Caco-2 (cell line): ENCODE measurements at places on chromosomes 2 and 18. TPM values are rescaled to one million over a fixed set of nuclear protein-coding genes. Genes with fewer than 3 reads are reported as not detected.

Gene ITGB1BP1
- 82.4 and 107 TPM in 2 replicates for total RNA-seq

DNA sequence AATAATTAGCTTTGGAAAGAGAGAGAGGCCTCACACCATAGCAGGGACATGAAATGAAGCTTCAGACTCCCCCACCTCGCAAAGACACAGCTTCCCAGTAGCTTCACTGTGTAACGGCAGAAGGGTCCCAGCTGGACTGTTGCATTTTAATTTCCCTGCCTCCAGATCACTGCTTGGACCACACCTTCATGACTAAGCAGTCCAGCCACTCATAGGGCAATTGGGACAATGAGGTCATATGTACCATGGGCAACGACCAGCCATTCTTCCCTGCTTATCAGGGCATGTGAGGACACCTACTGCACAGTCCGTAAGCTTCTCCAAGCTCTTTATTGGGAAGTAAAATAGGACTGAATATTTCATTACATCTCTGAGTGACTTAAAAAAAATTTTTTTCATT lies 183.0 kb downstream of the MREG start:
- DNase-seq = peak; percentile 79

- no peak for DNase-seq
Measured at GRCh38 chr2:212428681-212429478, 109.7 kb downstream of the ERBB4 start.

DNA sequence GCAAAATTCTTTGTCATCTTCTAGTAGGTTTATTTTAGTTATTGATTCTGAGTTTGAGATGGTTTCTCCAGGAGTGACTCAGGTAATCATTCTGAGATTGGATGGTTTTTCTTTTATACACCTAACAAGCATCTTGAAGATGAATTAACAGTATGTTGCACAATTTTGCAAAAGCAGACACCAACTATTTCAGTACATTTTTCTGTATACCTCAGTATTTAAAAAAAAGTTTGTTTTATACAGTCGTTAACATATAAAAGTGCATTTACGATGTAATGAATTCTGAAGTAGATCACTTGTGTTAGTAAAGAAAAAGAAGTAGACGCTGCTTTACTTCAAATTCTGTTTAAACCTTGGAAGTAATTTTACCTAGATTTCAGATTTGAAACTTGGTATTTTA lies 3.0 kb downstream of the VAPA start:
- no peak for DNase-seq

DNA sequence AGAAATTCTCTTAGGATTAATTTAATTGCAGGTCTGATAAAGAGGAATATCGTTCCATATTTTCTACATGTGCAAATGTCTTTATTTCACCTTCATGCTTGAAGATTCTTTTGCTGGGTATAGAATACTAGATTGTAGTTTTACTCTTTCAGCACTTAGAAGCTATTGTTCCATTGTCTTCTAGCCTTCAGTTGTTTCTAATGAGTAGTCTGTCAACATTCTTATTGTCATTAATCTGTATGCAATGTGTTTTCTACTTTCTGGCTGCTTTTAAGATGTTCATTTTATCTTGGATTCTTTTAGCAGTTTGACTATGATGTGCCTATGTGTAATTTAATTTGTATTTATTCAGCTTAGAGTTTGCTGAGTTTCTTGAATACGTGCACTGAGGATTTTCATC lies 64.3 kb upstream of the ZNF385B start:
- no peak for DNase-seq

Gene KCNS3
- total RNA-seq = 0.14 and 0.20 TPM in 2 replicates

Gene TUBA4B
- not detected in 2 replicates for total RNA-seq

- no peak for DNase-seq
Measured at GRCh38 chr2:11305958-11306357, 38.5 kb downstream of the ROCK2 start.

GRCh38 chr2:235011607-235011928 lies 59.8 kb downstream of the SH3BP4 start:
- no peak for DNase-seq

DNA sequence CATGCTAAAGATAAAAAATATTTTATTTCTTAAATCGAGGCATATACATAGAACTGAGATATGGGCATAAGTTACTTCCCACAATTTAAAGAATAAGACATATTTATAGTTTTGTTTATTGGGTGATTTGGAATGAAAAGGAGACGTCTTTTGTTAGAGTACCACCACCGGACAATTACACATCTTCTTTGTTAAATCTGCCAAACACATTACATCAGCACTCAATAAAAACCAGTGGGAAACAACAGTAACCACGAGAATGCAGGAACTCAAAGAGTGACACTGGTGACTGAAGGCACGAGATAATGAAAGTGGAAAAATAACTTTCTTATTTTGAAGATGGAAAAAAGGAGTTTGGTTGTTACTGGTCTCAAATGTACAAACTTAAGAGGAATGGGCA lies 92.6 kb upstream of the TFCP2L1 start:
- no peak for DNase-seq

Gene PHOSPHO2
- 5.0 and 5.5 TPM in 2 replicates for total RNA-seq

Gene KCNG2
- total RNA-seq = not detected in 2 replicates

DNA sequence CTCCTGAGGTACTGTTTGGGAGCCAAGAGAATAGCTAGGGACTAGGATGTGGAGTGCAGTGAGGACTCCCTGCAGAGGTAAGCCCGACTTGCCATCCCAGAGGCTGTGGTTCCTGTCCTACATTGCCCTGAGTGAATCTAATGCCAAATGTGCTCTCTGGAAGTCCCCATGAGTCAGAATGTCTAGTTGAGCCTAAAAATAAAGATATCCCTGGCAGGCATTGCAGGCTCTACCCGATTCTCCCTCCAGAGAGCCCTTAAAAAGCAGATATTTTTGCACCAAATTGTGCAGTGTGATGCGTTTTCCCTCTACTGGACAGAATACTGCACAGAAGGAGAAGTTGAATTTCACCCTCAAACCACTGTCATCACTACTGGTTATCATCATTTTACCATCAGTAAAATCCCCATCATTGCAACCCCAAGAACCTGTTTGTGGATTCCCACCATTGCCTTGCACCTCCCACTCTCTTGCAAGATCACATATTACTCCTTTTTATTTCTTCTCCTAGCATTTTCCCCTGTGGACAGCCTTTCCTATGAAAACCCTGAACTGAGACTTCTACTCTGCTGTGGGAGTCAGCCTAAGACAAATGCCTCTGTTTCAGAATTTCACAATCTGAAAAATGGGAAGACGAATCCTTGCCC lies 98.0 kb downstream of the MARCHF4 start:
- no peak for DNase-seq

GRCh38 chr2:17869128-17869527 lies 9.3 kb upstream of the KCNS3 start:
- DNase-seq = no peak

Gene WDCP
- total RNA-seq = 10.4 and 13.0 TPM in 2 replicates

DNA sequence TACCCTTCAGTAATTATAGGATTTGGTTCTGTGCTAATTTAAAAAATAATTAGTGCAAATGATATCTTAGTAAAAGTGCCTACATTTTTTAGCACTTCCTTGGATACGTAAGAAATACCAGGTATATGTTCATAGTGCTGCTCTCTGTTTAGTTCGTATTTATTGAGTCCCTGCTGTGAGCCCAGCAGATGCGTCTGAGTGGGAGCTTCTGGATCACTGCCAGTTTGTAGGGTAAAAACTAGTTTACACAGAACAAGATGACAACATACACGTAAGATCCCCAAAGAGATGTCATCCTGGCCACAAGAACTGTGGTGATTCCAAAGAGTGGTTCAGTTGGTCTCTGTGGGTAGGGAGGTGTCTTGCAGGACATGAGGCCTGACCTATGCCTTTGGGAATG lies 103.2 kb downstream of the CTIF start:
- no peak for DNase-seq

GRCh38 chr2:127566576-127566975 lies 31.1 kb downstream of the MYO7B start:
- no peak for DNase-seq

Gene AGXT
- 0.20 and 0.39 TPM in 2 replicates for total RNA-seq

GRCh38 chr2:134679745-134680144 lies 39.1 kb downstream of the TMEM163 start:
- no peak for DNase-seq

Gene BOLL
- total RNA-seq = not detected in 2 replicates

Gene INHA
- 1.5 TPM in 2 replicates for total RNA-seq

Gene RBM43
- 1.4 and 1.6 TPM in 2 replicates for total RNA-seq

DNA sequence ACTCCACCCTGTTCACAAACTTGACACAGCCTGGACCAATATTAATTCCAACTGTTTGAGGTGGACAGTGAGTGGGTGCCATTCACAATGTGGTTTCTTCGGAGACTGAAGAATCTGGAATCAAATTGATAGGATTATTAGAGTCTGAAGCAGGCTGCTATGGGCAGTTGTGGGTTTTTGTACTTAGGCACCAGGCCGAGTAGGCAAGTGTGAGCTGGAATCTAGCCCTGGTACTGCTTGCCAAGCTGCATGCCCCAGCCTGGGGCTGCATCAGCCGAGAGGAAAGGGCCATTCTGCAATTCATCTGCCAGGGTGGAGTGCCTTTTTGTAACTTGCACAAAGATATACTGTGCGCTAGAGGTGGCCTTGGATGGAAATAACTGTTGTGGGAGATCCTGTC lies 654.7 kb upstream of the FANCL start:
- no peak for DNase-seq

GRCh38 chr2:64599469-64599868 lies 54.2 kb downstream of the SERTAD2 start:
- no peak for DNase-seq
